ENCODE measurements at places on chromosomes 5 and 9.

DNA sequence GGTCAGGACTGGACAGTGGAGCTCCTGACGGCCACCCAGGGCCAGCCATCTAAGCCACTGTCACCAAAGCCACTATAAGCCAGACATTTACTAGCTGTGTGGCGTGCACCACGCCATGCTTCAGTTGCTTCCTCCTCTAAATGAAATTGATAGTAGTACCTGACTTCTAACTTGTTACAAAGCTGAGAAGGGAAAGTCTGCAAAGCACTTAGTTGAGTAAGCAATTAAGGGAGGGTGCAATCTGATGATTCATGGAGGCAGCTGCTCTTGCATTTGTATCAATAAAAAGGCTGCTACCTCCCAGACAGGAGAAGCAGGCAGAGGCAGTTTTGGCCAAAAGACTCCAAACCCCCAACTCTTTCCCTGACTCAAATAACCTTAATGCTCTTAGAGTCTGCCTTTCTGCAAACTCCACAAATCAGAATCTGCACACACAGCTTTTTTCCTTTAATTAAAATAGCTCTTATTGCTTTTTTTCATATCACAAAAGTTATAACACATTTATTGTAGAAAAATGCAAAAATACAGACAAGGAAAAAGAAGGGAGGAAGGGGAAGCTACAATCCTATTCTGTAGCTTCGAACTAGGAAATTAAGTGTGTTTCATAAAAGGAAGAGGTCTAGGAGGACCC, 19.3 kb upstream of the RAPGEF1 start:
- DNase-seq, result no peak

DNA sequence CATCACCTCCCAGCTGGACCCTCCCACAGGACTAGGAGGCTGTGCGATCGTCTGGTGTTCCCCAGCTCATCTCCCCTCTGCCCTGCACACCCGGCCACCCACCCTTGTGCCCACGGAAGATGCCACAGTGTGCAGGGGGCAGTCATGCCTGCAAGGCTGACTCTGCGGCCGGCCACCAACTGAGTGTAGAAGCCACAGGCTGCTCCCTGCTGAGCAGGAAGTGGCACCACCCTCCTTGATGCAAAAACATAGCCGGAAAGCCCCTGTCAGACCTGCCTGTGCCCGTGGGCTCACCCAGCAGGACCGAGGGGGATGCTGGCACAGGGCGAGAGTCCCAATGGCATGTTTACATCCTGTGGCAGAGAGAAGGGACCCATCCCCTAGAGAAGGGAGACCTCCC, 40.3 kb upstream of the SLC12A7 start:
- DNase-seq, result no peak

- DNase-seq, result no peak
Observed at GRCh38 chr5:16742938-16743337, 126.1 kb upstream of the RETREG1 start.

GRCh38 chr5:68333649-68334552, 118.3 kb downstream of the PIK3R1 start:
- DNase-seq, result no peak

- no peak for DNase-seq
Observed at GRCh38 chr5:170357955-170358444, 31.2 kb downstream of the KCNMB1 start.

- no peak for DNase-seq
Observed at GRCh38 chr5:95392593-95393182, 1.5 kb downstream of the FAM81B start.

DNA sequence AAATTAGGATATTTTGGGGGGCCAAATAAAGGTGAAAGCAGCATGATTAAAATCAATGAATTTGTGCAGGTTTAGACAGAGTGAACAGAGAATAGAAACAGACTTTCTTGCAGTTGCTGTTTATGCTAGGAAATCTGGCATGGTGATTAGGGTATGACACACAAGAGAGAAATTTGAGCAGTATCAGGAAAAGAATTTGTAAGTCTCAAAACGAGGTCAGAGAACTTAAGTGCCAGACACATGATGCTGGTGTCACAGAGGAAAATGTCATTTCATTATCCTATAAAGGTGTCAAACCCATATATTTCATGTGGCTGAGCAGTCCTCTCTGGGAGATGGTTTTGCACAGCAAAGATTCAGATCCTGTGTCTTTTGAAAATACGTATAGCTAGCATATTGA, 15.7 kb downstream of the LVRN start:
- DNase-seq, result no peak

DNA sequence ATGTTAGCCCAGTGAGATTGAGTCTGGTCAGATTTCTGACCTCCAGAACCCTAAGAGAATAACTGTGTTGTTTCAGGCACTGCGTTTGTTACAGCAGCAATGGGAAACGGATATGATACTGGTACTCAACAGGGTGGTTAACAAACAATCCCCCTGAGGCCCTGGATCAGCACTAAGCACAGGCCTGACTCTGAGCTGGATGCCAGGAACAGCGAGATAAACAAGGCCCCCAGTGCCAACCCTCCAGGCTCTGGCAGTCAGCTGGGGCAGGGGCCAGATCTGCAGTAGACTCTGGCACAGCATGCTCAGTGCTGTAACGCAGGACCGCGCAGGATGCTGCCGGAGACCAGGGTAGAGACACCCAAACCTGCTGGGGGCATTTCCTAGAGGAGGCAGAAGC, 22.1 kb downstream of the CPLX2 start:
- no peak for DNase-seq

DNA sequence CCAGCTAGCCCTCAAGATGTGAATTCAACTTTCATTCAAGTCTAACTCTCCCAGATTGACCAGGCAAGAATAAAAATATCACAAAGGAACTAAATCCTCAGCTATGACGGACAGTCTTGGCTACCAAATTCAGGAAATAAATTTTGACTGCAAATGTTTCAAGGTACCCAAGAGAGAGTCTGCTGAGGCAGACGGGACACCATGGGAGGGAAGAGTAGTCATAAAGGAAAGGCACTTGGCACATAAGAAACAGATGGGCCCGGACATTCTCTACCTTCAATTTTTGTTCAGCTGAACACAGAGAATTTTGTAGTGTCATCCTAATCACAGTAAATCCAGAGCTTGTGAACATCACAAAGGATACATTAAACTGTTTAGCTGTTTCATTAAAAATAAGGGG, 390.0 kb downstream of the DTWD2 start:
- DNase-seq, result no peak

DNA sequence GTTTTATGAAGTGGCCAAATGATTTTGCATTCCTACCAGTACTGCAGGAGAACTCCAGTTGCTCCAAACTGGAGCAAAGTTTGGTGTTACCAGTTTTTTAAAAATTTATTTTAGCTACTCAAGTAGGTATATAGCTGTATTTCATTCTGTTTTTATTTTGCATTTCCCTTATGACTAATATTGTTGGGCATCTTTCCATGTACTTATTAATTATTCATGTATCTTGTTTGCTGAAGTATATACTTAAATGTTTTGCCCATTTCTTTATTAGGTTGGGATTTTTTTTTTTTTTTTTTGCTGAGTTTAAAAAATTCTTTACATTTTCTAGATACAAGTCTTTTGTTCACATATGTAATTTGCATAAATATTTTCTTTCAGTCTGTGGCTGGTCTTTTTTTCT, 386.6 kb upstream of the DAB2 start:
- no peak for DNase-seq

Measured in GM13976 (cell line).